ACHN (cell line): ENCODE measurements at places on chromosomes 6 and 20.
A peak's percentile ranks its signal among the peaks of the same experiment; 100 is the strongest.

DNA sequence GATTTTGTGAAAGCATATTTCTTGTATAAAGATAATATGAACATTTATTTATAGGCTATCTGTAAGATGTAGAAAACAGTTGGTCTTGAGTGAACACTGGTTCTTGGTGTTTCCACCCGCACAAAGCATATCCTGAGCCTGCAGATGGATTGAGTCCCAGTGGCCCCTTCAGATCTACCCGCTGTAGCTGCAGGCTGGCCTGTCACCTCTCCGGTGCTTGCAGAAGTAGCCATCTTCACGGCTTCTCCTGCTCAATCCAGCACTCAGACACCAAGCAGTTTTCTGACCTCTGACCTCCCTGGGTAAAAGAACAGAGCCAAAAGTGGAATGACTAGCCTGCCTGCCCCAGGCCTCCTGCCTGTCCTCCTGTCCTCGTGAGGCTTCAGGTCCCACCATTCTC is 22.7 kb downstream of the LYRM2 start:
- DNase-seq: no peak

GRCh38 chr20:21099751-21100577 is 6.2 kb downstream of the LINC00237 start:
- DNase-seq: peak; percentile 55

DNA sequence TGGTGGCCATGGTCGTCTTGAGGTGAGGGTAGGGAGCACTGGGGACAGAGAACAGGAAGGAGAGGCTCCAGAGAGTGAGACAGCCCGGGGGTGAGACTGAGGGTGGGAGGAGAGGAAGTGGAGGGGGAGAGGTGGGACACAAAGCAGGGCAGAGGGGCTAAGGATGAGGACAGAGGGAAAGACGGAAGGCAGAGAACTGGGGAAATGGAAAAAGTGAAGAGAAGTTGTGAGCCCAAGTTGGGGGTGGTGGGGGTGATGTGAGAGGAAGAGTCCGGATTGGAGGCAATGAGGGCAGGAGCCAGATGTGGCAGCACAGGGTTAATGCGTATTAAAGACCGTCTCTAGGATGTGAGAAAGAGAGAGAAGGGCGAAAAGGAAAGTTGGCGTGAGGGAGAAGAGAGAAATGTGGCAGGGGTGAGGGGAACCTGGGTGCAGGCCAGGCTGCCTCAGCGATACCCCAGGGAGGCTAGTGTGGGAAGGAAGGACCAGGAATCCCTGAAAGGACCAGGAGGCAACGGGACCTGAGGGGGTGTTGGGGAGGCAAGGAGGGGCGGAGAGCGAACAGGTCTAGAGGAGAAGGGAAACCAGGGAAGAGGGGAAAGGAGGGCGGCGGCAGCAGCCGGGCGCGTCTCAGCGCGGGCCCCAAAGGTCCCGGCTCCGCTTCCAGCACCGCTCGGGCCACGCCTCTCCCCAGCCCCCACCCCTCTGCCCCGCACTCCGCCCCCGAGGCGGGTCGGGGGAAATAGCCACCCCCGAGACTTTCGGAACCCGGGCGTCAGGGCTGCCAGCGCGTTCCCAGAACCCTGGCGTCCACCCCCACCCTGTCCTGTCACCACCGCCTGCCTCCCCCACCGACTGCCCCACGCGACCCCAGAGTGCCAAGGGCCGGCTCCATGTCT is at the start of gene PPP1R18:
Gene PPP1R18 (minus strand): TSS at position 637 of the 899 bp plus-strand sequence. CDS start 627 bp downstream, at position 10.
- DNase-seq: peak; percentile 64

GRCh38 chr6:129498950-129499842 is 210.8 kb downstream of the ARHGAP18 start:
- peak; percentile 74 for DNase-seq

- no peak for DNase-seq
Observed at GRCh38 chr6:166505133-166505905, 81.2 kb downstream of the RAMACL start.

DNA sequence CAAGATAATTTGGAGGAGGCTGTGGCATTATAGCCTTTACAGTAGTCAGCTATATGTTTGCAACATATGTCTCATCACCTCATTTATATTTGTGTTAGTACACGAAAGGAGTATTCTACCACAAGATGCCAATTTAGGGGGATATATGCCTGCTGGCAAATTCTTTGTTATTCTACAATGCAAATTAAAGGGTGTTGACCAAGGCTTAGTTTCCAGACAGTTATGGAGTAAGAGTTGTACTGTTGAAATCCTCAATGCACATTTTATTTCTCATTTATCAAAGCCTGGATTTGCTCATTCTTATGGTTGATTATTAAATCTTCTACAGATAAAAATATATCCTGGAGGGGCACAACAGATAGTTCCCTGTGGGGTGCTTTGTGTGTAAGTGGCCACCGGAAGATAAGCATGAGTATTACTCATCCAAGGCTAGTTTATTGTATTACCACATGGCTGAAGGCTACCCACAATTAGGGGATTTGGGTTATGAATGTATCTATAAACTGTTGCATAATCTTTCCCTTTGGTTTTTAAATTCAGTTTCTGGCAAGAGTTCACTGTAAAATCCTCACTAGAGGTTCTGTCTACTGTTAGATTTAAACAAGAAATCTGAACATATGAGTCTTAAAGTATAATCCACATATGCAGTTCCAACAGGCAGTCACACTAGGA is 9.0 kb downstream of the CST9 start:
- no peak for DNase-seq

DNA sequence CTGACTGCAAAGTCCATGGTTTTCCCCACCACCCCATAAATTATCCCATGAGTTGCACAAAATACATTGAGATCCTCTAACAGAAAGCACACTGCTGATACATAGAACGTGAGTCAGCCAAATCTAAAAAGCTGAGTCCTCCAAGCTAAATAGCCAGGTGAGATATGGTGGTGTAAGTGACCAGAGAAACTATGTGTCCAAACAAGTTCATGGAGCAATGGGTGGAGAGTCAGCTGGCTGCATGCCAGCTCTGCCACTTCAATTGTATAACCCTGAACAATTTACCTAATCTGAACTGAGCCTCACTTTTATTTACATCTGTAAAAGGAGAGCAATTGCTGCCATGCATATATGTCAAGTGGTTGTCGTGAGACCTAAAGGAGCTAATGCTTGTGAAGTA is 9.7 kb downstream of the SNAP25 start:
- no peak for DNase-seq

GRCh38 chr20:23105193-23105592 is 19.1 kb upstream of the CD93 start:
- DNase-seq: no peak

GRCh38 chr20:12482661-12483060 is 526.1 kb upstream of the SPTLC3 start:
- DNase-seq: no peak

- no peak for DNase-seq
Observed at GRCh38 chr6:125804264-125804663, 13.5 kb downstream of the NCOA7 start.

DNA sequence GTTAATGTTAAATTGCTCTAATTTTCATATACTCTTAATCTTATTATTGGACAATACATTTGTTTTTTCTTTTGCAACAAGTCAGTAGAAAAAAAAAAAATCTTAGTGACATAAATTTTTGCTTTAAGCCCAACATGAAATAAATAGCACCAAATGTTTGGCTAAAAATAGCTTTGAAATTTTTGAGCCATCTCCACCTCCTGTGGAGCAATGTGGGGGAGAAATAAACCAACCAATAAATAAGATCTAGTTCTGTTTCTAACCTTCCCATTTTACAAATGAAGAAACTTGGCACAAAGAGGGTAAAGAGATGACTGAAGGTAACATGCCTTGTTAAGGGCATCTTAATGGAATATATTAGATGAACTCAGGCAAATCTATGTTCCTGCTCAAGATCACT is 91.4 kb downstream of the PRKN start:
- DNase-seq: no peak

- no peak for DNase-seq
Observed at GRCh38 chr6:87667032-87667431, 35.0 kb downstream of the AKIRIN2 start.

DNA sequence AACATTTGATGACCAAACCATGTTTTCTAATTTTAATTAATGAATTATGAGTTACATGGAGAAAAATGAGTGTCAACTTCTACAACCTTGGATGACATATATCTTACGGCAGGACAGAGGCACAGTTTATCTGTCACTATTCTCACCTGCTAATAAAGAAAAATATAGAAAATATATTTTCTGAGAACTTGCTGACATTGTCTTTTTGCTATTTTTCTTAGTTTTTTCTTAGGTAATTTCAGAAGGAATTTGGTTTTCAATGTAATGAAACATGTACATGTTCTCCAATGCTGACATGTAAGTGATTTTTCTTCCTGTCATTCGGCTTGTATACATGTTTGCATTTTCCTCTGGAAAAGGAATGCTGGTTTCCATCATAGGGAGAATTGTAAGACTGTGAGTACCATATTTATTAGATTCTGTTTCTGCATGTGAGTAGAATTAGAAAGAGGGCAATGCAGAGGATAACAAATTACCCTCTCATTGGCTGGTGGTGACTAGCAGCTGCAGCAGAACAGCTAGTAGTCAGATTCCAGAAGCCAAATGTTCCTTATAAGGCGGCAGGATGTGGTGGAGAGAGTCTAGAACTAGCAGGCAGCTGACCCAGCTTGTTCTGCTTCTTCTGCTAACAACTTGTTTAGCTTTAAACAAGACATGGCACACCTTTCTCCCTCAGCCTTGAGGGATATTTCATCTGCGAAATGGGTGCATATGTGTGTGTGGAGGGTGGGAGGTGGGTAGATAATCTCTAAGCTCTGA is 132.8 kb upstream of the SPACA1 start:
- DNase-seq: no peak

GRCh38 chr6:160133441-160134336 is 12.1 kb downstream of the SLC22A1 start:
- no peak for DNase-seq

- peak; percentile 2 for DNase-seq
Observed at GRCh38 chr6:10347561-10348327, 67.1 kb downstream of the TFAP2A start.

DNA sequence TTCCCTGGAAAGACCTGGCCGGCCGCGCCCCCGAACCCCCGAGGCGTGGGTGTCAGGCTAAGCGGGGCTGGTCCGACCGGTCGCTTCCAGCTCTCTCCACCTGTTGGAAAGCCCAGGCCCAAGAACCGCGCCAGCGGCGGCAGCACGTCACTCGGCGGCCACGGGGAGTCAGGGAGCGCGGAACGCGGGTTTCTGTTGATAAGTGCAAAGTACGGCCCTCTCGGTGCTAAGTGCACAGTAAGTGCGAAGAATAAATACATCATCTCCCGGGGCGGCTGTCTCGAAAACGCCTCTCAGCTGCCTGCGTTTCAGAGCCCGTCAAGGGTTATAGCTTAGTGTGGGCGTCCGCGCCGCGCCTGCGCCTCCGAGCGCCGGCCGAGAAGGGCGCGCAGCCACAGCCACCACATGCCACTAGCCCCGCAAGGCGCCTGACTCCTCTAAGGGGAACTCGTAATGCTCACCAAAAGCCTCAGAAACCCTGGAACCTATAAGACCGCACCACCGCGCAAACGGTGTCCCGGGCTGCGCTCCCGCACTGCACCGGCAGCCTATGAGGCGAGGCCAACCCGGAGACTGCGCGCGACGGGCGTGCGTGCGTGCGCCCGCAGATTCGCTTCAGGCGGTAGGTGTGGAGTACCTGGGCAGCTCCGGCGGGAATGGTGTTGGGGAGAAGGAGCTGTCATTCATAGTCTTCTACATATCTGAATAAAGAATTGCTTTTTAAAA is 9.2 kb upstream of the TBX18 start:
- no peak for DNase-seq

DNA sequence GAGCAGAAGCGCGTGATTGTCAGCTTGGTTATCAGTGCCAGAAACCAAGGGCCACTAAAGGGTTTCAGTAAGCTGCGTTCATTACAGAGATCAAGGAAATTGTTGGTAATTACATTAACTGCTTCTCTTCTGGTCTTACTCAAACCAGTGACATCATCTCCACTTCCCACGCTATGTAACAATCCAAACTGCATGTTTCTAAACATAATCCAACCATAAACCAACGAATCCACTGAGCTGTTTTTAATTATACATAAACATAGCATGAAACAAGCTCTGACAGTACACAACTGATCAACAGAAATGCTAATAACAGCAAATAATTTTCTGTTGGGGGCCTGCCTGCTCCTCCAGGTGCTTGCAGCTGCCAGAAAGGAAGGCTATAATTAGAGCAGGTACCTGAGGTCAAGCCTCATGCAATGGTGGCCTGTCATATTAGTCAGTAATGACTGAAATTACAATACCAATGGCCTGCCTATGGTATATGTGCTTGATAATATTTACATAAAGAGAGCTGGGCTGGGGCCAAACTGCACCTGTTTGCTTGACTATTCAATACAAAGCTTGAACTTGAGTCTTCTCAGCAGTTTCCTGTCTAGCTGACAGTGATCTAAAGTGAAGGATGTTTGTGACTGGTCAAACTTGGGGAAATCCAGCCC is 40.1 kb downstream of the ILRUN start:
- no peak for DNase-seq
